ENCODE measurements at places on chromosomes 13 and 19.

GRCh38 chr13:95246292-95247082 is 54.8 kb downstream of the ABCC4 start:
- DNase-seq = no peak

DNA sequence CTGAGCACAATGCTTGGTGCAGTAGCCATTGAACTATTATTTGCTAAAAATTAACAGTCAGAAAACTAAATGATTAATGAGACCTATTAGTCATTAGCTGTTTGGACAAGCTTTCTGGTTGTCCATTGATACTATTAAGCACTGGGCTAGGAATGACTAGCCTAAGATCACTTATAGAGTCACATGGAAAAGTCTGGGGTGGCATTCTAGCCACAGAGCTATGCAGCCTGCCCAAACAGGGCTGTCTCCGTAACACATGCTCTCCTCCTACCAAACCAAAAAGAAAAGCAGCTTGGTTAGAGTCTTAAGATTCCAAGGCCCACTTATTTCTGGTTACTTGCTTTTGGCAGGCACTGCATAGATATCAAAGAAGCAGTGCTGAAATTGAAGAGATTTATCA is 193.5 kb upstream of the NBEA start:
- no peak for DNase-seq

DNA sequence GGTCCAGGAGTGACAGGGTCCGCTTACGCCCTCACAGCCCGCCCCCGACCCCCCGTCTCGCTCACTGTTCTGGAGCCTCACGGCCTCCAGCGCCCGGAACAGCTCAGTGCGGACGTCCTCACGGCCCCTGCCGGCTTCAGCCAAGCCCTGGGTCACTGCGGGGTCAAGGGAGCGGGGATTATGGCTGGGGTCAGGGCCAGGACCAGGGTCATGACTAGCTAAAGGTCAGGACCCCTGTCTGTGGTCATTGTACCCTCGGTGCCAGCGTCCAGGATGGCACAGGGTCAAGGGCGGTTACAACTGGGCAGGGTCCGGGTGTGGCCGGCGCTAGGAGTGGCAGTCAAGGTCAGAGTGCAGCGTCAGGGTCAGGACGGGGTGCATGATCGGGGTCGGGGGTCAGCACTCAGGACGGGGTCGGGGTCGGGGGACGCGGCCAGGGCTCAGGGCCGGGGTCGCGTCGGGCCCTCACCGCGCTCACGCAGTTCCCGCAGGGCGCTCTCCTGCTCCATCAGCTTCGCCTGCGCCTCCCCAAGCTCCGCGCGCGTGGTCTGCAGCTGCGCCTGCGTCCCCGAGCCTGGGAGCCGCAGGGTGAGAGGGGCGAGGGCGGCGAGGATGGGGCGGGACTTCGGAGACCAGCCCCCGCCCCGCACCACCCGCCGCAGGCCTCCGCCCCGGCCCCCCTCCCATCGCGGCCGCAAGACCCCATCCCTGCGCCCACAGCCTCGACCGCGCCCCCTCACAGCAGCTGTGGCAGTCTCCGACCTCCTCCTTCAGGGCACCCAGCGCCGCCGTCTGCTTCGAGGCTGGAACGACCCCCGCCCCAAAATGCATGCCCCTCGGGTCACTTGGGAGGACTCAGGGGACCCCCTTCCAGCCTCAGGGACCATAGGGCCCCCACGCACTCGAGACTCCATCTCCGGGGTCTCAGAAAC is 1.4 kb downstream of the CLEC4G start:
- no peak for DNase-seq

DNA sequence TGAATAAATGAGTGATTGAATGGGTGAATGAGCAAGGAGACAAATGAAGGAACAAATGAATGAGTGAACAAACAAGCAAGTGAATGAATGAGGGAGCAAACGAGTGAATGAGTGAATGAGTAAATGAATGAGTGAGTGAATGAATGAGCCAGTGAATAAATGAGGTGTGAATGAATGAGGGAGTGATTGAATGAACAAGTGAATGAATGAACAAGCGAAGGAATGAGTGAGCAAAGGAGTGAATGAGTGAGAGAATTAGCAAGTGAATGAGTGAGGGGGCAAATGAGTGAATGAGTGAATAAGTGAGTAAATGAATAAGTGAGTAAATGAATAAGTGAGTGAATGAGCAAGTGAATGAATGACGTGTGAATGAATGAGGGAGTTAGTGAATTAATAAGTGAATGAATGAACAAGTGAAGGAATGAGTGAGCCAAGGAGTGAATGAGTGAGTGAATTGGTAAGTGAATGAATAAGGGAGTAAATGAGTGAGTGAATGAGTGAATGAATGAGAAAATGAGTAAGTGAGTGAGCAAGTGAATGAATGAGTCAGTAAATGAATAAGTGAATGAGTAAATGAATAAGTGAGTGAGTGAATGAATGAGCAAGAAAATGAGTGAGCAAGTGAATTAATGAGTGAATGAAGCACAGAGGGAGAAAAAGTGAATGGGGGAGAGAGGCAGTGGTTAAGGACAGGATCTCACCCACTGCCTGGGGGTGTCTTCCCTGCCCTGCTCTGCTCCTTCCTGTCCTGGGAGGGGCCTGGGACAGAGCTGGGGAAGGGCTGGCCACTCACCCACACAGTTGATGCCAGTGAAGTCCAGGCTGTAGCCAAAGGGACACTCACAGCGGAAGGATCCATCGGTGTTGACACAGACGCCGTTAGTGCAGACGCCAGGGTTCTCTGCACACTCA is 36.4 kb downstream of the CCL25 start:
- no peak for DNase-seq

- DNase-seq = no peak
Observed at GRCh38 chr13:45328661-45329111, 12.3 kb downstream of the TPT1 start.

DNA sequence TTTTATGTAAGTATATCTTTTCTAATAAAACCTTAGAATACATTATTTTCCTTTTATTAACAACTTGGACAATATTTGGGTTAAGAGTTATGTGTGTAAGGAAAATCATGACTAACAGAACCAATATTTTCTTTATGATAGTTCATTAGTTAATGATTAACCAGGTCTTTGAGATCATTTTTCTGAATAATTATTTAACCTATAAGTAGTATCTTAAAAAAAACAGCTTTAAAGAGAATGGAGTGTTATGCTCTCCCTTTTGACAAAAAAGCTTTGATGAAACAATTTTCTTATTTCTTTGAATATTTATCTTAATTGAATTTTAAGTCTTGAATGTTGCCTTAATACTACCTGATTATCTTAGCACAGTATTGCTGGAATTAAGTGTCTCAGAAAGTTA is 3.8 kb downstream of the SLAIN1 start:
- no peak for DNase-seq

All from stimulated activated CD4-positive, alpha-beta T cell treated with anti-CD3 and anti-CD28 coated beads, Interleukin-1b, Interleukin-23, amount 100 ng/mL, for 1 hour (primary cell).